NCI-H460 (cell line): ENCODE measurements at places on chromosomes 1 and 21. TPM values are rescaled to one million over a fixed set of nuclear protein-coding genes. Genes with fewer than 3 reads are reported as not detected.

Gene TRAF3IP3
- not detected in 2 replicates for total RNA-seq

Gene CSF3R
- total RNA-seq = 0.20 TPM in 1 of 2 replicates, not detected in the other

Gene AMY1C
- not detected in 2 replicates for total RNA-seq

GRCh38 chr21:25862596-25862995 is 127.8 kb downstream of the GABPA start:
- DNase-seq = no peak

DNA sequence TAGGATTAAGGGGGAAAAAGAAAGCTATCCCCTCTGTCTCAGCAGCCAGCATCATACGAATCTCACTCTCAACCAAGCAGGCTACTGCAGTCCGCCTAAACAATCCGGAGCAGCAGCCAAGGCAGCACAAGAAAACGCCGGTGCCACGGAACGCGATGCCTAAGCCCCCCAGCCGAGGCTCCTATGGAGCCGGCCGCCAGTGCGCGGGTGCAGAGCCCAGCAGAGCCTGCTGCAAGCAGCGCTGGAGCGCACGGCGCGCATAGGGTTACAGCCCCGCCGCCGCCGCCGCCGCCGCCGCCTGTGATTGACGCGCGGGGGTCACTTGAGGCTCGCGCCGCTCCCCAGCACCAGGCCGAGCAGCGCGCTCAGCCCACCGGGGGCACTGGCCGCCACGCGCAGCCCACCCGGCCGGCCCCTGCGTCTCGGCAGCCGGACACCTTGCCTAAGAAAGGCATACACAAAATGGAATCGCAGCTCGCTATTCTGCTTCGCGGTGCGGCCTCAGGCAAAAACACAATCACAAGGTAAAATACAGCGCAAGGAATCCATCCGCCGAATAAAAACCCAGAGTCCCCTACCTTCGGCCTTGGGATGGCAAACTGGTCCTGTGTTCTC is 780 bp downstream of the HIVEP3 start:
- no peak for DNase-seq

DNA sequence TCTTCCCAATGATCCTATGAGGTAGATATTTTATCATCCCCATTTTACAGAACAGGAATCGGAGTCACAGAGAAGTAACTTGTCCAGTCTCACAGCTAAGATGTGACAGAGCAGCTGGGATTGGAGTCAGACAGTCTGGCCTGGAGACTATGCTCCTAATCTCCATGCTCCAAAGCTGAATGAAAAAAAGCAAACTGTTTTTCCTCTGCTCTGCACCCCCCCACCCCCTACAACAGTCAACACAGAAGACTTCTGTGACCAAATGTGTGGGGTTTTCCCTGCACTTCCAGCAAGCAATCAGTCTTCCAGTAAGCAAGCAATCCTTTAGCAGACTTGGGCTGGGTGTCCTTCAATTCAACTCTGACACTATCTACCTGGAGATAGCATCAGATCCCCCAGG is 33.2 kb downstream of the KIRREL1 start:
- DNase-seq = no peak

DNA sequence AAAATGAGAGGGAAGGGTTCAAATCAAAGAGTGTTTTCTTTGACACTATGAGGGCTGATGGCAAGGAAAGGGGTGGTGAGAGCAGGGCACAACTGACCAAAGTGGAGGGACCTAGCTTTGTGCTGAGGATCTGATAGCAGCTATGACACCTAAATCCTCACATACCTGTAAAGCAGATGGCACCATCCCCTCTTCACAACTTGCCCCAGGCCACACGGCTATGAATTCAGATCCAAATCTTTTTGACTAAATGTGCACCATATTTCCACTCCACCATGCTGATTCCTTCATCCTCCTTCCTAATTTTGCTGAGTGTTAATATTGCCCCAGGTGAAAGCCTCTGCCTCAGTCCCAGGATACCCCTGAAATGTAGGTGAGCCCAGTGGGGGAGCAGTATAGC is 385.7 kb downstream of the PLPP3 start:
- DNase-seq = no peak

Gene GJA8
- total RNA-seq = not detected in 2 replicates

GRCh38 chr1:225847610-225848009 is 34.6 kb downstream of the TMEM63A start:
- DNase-seq = no peak

Gene PADI4
- total RNA-seq = not detected in 2 replicates

Gene FCER1A
- total RNA-seq = 0.15 TPM in 1 of 2 replicates, not detected in the other

- DNase-seq = no peak
These were observed at the start of gene TFF1 for GRCh38 chr21:42366292-42367010. TFF1 (minus strand) TSS chr21:42366535; CDS start chr21:42366495, 40 bp downstream.

Gene CENPF
- total RNA-seq = 70.5 and 103 TPM in 2 replicates

Gene EVA1B
- 1.6 and 2.9 TPM in 2 replicates for total RNA-seq

DNA sequence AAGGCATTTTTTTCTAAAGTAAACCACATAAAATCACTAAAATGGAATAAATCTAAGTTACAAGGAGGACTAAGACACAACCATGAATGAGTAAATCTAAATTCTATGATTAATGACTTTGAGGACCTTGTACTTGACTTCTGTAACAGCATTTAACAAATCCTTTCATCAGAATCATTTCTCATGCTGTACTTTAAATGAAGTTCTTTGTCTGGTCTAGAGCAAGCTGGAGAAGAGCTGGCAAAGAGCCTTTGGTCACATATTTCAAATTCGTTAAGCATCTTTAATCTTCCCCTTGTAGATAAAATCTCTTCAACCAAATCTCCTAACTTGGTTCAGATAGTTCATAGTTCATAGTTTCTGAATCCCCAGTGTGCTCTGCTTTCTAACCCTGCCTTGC is 405.4 kb downstream of the PTPRC start:
- no peak for DNase-seq

DNA sequence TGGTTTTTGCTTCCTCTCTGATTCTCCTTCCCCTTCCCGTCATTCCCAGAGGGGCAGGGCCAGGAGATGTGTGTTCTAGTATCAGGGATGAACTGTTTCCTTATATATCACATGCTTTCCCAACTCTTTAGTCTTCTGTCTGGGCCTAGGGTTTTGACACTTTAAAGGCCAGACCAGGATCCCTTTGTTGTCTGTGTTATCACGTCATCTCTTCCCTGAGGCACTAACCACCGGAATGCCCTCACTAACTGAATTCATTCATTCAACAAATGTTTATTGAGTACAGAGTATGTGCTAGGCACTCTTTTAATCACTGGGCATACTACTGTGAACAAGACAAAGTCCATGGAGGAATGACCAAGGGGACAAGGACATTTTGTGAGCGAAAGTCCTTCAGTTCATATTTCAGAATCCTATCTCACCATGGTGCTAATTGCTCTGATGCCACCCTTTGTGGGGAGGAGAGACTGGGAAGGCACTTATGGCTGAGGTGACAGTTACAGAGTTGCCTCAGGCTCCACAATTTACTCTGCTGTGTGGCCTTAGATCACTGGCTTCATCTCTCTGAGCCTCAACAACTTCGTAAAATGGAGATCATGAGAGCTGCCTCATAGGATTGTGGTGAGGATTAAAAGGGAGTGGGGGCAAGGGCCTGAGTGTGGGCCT is 12.0 kb upstream of the ZNF362 start:
- peak; percentile 31 for DNase-seq

DNA sequence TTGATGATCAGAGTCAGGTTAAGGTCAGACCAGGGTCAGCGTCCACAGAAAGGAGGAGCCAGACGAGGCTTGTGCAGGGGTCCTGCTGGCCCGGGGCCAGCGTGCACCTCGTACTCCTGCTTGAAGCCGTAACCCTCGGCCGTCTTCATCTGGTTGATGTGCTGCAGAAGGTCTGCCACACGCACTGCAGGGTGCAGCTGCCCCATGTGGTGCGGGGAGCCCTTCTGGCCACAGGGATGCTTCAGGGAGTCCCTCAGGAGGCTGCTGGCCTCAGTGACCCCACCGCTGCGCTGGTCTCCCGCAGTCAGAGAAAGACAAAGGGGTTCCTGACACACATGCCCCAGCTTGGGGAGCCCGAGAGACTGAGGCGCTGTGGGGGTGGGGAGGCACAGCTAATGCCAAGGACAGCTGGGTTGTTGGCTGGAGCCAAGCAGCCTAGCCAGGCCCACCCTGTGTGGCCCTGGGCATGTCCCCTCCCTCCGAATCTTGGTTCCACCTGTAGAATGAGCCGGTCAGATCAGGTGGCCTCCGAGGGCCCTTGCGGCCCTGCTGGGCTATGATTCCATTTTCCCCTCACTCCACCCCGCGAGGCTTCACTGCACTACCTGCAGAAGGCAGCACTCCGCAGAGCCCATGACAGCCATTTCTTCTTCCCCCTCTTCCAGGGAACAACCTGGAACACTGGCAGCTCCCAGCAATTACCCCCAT is 251.9 kb downstream of the PTPRU start:
- no peak for DNase-seq

Gene PLA2G4A
- 39.8 and 40.9 TPM in 2 replicates for total RNA-seq

DNA sequence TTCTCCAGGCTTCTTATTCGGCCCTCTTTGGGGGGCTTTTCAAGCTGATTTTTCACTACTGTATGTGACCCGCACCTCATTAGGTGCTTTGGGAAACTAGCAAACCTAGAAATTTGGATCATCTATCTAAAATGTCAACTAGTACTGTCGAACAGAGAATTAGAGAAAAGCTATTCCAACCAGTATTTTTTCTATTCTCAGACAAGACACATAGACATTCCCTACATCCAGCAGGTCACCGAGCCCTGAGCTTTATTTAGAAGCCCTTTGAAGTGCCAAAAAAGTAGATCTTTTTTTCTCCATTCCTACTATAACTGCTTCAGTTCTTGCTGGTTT is 310 bp upstream of the SSR2 start:
- DNase-seq = no peak

Gene NADK
- 41.3 and 48.5 TPM in 2 replicates for total RNA-seq

GRCh38 chr1:153404768-153405167 is 11.6 kb upstream of the S100A7A start:
- DNase-seq = no peak

Gene ZNF683
- total RNA-seq = not detected in 2 replicates

Gene CIART
- 1.1 and 1.4 TPM in 2 replicates for total RNA-seq

GRCh38 chr1:228786361-228787129 is 51.3 kb downstream of the RHOU start:
- DNase-seq = no peak

Gene DMRTB1
- not detected in 2 replicates for total RNA-seq

DNA sequence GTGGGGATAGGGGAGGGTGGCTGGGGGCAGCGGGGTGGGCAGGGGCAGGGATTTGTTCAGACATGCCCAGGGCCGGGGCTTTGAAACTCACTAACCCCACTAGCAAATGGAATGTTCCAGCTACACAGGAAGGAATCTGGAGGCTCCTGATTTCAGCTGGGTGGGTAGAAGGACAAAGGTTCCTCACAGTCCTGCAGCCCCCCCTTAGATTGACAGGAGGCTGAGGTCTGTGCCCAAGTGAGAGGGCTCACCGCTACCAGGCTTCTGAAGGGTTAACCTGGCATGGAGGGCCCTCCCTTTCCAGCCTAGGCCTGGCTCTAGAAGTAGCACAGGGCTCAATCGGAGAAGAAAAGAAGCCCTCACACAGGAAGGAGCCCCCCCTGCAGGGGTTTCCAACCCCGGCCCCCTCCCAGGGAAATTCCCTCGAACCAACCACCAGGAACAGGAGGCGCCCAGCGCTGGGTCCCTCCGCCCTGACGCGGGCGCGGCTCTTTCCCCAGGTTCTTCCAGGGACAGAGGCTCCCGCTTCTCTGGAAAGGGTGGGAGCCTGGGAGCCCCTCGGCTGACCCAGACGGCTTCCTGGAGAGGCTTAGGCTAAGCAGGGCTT is 3.3 kb downstream of the EPHA2 start:
- no peak for DNase-seq

DNA sequence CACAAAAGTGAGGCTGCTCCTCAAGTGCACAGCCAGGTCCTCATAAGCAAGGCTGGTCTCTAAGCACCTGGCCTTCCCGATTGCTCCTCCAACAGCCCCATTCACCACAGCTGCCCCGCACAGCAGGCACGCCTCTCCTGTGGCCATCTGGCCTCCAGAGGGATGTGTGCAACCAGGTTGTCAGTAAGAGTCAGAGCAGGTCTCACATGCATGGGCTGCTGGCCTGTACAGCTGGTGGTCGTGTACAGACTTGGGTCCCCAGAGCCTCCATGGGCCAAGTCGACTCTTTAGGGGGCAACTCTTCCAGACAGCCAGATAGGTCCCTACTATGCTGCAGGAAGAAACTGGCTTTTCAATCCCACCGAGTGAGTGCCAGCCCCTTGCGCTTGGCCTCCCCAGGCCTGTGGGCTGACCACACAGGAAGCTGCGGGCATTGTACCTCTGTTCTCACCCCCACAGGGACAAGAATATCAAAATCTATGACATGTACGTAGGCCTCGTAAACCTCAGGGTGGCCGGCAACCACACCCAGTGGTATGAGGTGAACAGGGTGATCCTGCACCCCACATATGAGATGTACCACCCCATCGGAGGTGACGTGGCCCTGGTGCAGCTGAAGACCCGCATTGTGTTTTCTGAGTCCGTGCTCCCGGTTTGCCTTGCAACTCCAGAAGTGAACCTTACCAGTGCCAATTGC is 1.4 kb downstream of the PRSS38 start:
- DNase-seq = no peak

- DNase-seq = no peak
These were observed 1.4 kb downstream of the CITED4 start for GRCh38 chr1:40860706-40861223.

Gene USH2A
- total RNA-seq = 0.02 TPM in 1 of 2 replicates, not detected in the other

DNA sequence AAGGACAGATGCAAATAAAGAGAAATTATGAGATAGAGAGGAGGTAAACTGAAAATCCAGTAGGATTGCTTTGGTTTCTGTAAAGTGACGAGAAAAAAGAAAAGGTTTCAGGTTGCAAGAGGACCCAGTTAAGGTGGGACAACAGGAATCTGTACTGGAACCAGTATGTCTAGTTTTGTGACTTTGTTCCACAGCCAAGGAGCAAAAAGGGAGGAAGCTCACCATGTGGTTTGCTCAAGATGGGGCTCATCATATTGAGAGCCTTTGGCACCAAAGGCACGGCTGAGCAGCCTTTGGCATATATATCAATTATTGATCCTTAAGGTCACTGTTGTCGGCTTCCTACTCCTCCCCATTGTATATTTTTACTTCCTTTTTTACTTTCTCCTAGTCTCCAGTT is 1.8 kb upstream of the ZDHHC18 start:
- no peak for DNase-seq

Gene NBPF15
- total RNA-seq = 39.9 and 43.1 TPM in 2 replicates

DNA sequence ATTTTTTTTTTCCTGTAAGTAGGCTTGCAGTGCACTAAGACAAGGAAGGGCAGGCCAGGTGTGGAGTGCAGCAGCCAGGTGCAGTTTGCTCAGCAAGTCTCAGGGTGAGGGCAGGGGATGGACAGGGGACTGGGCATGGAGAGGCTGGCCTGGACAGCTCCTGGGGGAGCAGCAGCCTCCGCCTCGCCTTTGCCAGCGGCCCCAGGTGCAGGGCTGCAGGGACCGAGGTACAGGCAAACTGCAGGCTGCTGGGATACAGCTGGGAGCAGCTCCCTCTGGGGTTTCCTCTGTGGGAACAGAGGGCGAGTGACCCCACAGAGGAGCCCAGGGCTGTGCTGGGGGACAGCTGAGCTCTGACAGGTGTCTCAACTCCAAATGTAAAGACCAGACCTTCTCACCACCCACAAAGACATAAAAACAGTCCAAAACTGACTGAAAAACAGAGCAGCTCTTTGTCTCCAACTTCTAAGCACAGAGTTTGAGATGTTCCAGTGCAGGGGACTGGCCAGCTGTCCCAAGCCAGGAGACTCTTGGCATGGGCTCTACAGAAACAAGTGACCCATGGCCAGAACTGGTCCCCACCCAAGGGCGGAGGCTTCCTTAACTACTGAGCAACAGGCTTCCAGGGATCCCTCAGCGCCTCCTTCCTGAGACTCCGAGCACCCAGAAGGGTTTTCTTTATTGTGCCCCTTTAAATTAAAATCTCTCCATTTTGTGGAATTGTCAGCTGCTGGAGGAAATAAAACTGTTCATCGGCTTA is 27.7 kb upstream of the AJAP1 start:
- DNase-seq = no peak

GRCh38 chr1:55049271-55049913 is 10.0 kb downstream of the PCSK9 start:
- DNase-seq = no peak

GRCh38 chr1:201080135-201080534 is 32.1 kb downstream of the CACNA1S start:
- DNase-seq = no peak
